ENCODE measurements at places on chromosomes 2 and 18.

GRCh38 chr18:54327818-54328217 lies 29.8 kb downstream of the STARD6 start:
- no peak for DNase-seq

GRCh38 chr18:23135550-23136325 lies 453 bp downstream of the CABLES1 start:
- no peak for DNase-seq

GRCh38 chr2:69238449-69239031 lies 148.5 kb downstream of the GFPT1 start:
- DNase-seq, result no peak

GRCh38 chr2:168515502-168515901 lies 59.4 kb downstream of the CERS6 start:
- DNase-seq, result no peak

DNA sequence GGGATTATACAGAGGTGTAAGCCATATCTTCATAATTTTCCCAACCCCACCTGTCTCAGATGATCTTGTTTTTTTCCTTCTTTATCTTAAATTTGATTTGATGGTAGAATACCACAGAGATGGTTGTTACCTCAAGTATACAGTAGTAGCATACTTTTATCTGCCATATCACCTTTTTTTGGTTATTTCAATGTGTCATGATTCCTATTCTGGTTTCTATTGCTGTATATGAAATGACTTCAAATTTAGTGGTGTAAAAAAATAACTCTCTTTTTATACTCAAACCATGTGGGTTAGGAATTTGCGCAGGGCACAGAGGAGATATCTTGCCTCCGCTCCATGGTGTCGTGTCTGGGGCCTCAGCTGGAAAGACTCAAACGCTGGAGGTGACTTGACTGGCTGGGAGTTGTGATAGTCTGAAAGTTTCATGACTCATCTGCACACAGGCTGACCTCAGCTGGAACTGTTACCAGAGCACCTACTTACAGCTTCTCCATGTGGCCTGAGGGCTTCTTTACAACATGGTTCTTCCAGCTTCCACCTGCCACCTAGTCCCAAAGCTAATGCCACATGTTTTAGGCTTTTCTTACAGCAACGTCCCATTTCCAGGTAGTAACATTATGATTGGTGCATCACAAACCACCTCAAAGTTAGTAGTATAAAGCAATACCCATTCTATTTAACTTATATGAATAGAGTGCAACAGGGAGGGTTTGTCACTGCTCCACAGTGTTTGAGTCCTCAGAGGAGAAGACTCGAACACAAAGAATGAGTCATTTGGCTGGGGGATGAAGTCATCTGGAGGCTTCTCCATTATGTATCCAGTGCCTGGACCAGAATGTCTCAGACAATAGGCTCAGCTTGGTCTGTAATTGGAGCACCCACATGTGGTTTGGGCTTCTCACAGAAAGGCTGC lies 82.3 kb upstream of the XPO1 start:
- no peak for DNase-seq

DNA sequence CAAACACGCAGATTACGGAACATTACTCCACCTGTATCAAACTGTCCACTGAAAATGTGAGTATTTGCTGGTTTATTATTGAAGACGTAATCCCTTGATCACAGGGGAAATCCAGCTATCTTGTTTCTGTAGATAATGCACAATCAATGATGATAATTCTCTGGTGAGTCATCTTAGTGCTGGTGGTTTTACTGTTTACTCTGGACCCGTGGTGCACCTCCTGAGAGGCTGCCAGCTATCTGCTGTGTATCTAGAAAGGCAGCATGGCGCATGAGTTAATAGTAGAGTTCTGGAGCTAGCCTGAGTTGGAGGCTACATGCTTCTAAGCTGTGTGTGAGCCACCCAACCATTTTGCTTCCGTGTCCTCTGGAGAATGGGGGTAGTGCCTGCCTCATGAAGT lies 6.5 kb downstream of the NCAPH start:
- DNase-seq, result no peak

- DNase-seq, result no peak
These were observed 38.5 kb downstream of the PSMG2 start for GRCh38 chr18:12741351-12741750.
